ENCODE measurements at places on chromosomes 5 and 9.

DNA sequence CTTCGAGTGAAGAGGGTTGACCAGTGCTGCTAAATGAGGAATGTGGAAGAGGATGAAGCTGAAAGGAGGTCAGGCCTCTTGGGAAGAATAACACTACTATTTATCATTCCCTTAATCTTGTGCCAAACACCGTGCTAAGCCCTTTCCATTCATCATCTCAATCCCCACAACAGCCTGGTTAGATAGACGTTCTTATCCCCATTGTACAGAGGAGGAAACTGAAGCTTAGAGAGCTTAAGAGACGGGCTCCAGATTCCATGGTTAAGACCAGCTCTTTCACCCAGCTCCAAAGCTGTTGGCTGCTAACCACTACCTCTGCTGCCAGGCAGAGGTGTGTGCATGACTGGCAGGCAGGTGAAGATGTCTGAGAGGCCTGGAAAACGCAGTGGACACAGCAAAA, 868 bp upstream of the EPB41L4B start:
- no peak for DNase-seq

DNA sequence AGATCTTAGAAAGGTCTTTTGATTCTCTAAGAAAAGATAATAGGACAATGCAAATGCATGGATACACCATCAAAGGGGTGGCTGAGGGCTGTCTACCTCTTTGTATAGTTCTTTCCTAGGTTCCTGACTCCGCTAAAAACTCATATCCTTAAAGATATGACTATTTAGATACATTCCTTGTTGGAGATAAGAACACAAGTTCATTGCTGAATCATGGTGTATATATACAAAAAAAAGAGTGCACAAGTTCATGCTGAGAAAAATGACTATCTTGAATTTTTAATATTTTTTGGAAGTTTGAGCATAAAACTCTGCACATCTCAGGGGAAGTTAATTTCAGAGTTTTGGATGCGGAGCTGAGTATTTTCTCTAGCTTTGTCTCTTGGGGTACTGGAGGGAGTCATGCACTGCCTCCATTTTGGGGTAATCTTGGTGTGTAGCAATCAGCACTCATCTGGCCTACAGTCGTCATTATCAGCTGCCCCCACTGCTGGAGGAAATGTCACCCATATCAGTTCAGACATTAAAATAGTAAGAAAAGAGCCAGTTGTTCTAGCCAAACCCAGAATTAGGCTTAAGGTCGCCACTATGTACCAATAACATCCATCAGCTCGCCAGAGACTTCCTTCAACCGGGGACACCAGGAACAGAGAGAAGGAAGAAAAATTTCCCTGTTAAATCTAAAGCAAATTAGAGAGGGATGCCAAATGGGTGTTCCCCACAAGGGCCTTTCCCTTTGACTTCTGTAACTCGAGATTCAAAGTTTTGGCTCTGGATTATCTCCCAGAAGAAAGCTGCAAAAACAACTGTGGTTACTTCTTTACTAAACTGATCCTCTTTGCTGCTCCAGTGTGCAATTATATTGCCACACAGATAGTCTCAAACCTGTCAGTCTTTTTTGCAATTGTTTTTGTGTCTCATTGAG, 49.0 kb downstream of the PTTG1 start:
- no peak for DNase-seq

GRCh38 chr9:78218890-78219289, 17.0 kb upstream of the CEP78 start:
- DNase-seq, result no peak

- DNase-seq, result no peak
Observed at GRCh38 chr5:135272311-135272805, 126.7 kb downstream of the MACROH2A1 start.

GRCh38 chr5:125343015-125343414, 596.6 kb upstream of the ZNF608 start:
- no peak for DNase-seq

GRCh38 chr9:136882109-136882946, 4.0 kb upstream of the TRAF2 start:
- peak; percentile 82 for DNase-seq

DNA sequence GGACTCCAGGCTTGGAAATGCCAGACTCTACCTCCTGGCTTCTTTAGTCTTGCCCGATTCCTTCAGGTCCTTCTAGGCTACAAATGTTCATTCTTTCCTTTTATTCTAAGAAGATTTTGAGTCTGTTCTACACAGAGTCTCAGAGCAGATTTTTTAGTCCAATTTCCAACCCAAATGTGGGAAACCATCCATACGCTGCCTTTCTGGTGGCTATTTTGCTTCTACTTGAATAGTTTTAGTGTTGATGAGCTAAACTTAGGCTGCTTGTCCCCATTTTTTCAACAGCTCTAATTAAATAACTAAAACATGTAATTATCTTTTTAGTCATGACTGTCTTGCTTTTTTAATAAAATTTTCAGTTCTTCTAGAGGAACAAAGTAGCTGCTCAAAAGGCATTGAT, 112.4 kb upstream of the KLF9 start:
- no peak for DNase-seq

DNA sequence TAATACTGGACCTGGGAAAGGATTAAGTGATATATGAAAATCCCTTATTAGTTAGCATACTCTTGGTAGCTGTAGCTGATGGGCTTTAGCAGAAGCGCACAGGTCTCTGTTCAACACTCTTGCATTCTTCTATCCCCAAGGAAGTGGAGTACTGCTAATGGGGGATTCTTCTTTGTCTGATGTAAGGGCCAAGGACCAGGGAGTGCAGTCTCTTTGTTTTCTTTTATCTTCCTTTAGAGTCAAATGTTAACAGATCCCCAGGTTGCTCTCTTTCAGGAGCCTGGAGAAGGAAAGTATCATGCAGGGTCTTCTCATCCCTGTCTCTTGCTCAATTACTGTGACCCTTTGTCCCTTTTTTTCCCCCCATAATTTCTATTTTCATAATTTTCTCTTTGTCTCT, 1146.9 kb upstream of the DMAC1 start:
- no peak for DNase-seq

GRCh38 chr5:42720251-42720650, 36.4 kb upstream of the CCDC152 start:
- no peak for DNase-seq

GRCh38 chr9:77864211-77864889, 167.3 kb downstream of the GNAQ start:
- no peak for DNase-seq

- DNase-seq, result peak; percentile 8
Observed at GRCh38 chr5:96660971-96661854, 963 bp upstream of the CAST start.

DNA sequence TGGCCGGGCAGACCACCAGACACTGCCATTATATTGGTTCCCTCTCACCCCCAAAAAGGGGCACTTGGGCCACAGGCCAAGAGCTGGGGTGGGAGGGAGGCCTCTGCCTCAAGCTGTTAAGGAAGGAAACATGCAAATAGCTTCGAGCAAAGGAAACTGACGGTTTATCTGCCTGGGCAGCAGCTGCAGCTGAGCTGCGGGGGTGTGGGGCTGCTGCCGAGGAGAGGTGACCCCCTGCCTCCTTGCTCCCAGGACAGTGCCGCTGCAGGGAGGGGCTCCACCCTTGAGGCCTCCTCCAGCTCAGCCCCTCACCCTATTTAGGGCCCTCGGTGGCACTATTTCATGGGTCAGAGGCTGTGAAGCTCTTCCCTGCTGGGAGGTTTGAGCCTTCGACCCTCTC, 789 bp downstream of the DOK3 start:
- DNase-seq, result no peak

DNA sequence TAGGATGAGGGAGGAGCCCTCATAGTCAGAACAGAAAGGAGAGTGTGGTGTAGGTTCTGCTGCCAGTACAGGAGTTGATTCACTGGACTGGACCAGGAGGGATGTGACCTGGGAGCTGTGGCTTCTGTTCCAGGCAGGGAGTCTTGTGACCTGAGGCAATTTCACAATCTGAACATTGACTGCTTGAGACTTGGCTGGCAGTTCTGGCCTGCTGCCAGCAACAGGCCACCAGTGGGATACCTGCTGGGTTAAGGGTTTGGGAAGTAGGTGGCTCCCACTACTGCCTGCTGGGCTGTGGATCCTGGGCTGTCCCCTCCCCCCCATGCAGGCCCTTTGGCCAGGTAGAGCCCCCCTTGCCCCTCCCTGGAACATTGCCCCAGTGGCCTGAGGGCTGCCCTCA, 268.6 kb upstream of the ARRDC3 start:
- DNase-seq, result no peak

DNA sequence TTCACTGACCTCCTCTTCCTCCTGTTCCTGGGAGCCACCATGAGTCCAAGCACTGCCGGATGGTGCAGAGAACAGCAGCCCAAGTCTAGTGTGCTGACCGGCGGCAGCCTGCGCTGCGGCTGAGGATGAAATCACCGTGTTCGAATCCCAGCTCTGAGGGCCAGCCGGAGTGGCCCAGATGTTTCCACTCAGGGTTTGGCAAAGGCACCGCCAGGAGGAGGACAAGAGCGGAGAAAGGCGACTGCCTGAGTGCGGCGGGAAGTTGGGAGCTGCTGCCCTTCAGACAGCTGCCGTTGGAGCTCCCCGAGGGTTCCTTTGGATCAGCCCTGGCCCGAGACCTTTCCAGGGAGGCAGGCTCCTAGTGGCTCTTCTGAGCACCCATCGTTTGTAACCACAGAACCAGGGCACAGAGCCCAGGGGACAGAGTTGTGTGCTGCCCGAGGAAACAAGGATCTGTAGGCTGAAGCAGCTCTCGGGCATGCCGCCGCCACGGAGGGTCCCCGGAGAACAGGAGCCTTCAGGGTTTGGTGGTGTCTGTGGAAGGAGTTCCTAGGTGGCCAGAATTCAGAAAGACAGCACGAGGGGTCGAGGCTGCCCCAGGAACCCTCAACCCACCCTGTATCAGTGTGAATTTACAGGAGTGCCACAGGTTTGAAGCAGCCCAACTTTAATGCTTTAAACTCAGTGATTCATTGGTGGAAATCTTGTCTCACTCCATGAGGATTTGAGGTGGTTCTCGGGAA, 115.6 kb upstream of the COL5A1 start:
- no peak for DNase-seq

- DNase-seq, result no peak
Observed at GRCh38 chr5:36647046-36647445, 40.6 kb downstream of the SLC1A3 start.

DNA sequence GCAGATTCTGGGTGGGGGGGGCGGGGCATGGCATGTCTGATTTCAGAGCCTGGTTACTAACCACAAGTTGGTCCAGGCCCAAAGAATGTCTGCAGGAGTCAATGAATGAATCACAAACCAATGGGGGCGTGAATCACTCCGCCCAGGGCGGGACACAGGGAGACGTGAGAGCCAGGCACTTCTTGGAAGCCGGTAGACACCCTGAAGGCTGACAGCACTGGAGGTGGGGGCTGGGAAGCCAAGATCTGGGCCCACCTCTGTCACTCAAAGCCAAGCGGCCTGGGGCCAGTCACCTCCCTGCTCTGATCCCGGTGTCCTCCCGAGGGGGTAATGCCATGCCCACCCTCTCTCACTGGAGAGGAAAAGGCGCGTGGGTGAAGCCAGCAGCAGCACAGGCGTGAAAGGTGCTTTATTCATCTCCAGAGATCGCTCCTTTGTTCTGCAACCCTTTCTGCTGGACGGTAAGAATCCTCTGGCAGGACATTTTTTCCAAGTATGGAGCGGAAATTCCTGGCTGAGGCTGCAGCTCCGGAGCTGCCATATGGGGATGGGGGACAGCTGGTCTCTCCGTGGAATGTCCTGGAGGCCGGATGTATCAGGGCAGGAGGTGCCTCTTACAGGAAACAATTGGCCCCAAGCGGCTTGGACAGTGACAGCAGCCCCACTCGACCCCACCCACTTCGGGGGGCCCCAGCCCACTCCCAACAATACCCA, 85.0 kb downstream of the STK10 start:
- DNase-seq, result no peak

GRCh38 chr5:14009575-14009974, 65.1 kb upstream of the DNAH5 start:
- no peak for DNase-seq

DNA sequence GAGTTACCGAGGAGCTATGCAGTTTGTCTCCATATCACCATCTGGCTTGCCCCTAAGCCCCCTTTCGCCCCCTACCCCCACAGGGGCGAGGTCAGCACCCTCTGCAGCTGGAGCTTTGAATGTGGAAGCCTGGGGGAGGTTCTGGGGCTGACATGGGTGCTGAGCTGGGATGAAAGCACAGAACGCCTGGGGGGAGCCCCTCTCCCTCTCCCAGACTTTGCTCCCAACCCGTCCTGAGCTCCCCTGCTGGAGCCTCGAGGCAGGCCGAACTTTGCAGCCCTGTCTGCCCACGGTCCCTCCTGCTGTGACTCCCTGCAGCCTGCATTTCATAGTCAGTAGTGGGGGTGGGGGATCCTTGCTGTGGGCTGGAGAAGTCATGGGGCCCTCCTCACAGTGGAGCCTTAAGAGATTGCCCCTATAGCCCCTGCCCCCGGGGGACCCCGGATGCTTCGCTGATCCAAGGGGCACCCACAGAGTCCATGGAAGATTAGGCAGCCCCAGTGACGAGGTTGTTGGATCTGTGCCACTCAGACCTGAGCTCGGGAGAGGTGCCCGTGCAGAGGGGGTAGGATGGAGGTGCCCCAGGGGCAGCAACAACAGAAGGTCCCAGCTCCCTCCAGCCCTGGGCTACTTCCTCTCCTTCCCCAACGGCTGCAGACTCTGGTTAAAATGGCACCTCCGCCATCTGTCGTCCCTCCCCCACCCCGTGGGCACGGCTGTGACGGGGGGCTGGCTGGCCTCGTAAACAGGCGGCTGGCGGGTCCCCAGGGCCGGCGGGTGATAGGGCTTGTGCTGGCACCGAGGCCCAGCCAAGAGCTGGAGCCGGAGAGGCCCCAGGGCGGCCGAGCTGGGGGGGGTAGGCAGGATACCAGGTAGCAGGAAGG, 162.0 kb downstream of the C9orf50 start:
- DNase-seq, result no peak

DNA sequence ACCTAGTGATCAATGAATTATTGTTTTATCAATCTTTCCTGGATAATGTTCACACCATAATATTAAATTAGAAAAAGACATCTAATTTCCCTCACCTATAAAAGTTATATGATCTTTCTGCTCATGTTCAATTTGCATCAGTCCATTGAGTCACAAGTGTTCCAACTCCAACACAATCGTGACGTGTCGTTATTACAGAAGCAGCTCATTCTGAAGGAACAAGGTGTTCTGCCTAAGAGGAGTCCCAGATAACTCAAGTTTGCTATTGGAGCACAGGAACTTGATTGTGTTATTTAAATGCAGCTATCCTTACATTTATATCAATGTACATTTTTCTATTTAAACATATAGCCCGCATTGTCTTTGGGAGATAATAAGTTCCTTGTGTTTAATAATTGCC, 30.6 kb downstream of the ATPSCKMT start:
- DNase-seq, result no peak

DNA sequence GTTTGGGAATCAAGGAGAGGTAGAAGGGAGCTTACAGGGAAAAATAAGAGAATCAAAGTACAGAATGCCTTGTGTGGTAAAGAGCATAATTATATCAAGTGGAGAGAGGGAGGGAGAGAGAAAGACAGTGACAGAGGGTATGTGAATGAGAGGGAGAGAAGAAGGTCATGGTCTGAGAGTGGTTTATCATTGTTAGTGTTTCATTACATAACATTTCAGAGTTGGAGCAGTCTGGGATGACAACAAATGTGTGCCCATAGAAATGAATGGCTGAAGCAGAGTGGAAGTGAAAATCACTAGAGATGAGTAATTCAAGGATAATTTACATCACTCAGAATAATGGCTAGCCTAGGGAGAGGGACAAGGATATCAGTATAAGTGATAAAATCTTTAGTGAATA, 799.2 kb downstream of the TLE1 start:
- no peak for DNase-seq

GRCh38 chr5:146890731-146891440, 12.3 kb upstream of the PPP2R2B start:
- no peak for DNase-seq

All from stimulated activated CD4-positive, alpha-beta T cell treated with anti-CD3 and anti-CD28 coated beads, Interleukin-15, amount 100 ng/mL, for 1 hour (primary cell).